ENCODE measurements at places on chromosomes 7 and 10.
A peak's percentile ranks its signal among the peaks of the same experiment; 100 is the strongest.

- no peak for DNase-seq
Observed at GRCh38 chr10:99711129-99711719, 20.7 kb downstream of the COX15 start.

GRCh38 chr10:110411047-110411410, 86.7 kb upstream of the DUSP5 start:
- DNase-seq, result no peak

GRCh38 chr10:133150656-133151055, 9.4 kb upstream of the KNDC1 start:
- DNase-seq, result no peak

- no peak for DNase-seq
Observed at GRCh38 chr7:3495530-3495929, 194.5 kb downstream of the SDK1 start.

- DNase-seq, result no peak
Observed at GRCh38 chr10:3931901-3932300, 146.9 kb upstream of the KLF6 start.

DNA sequence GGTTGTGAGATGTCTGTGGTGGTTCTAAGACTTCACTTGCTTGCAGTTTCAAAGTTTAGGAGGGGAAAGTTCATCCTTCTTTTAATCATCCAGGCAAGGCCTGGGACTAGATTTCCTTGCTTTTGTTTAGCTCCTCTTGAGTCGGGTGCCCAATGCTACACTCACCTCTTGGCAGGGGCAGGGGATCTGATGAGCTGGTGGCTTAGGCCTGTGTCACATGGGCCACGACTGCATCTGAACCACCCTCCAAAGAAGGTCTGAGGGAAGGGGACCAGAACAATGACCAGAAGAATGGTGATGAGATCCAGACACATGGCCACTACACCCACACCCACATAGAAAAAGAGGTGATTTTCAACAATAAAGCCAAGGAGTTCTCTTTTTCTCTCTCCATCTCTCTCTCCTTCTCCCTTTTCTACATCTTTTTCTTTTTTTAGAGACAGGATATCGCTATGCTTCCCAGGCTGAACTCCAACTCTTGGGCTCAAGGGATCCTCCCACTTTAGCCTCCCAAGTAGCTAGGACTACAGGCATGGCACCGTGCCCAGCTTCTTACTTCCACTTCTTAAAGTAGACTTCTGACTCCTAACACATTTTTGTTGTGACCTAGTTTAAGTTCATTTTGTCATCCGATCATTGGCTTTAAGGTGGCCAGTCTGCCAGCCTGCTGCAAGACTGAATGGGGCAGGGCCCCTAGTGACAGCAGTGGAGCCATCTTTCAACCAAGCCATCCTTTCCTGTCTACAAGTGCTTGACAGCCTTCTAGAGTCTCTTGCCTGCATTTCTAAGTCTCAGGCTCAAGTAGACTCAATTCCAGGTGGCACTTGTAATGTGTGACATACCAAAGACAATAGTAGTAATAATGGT, 350.9 kb downstream of the RNLS start:
- peak; percentile 79 for DNase-seq
